ENCODE measurements at places on chromosomes 2 and 18.

DNA sequence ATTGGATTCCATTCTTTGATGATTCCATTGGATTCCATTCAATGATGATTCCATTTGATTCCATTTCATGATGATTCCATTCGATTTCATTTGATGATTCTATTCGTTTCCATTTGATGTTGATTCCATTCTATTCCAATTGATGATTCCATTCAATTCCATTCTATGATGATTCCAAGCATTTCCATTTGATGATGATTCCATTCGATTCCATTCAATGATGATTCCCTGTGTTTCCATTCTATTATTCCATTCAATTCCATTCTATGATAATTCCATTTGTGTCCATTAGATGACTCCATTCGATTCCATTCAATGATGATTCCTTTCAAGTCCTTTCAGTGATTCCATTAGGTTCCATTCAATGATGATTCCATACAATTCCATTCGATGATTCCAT is 1090.5 kb downstream of the RPIA start:
- no peak for DNase-seq

GRCh38 chr18:50320719-50321118 is 33.2 kb upstream of the CXXC1 start:
- no peak for DNase-seq

- no peak for DNase-seq
Measured at GRCh38 chr18:75836516-75836915, 409.0 kb upstream of the SMIM21 start.

GRCh38 chr18:56381196-56381595 is 257.2 kb downstream of the TXNL1 start:
- DNase-seq = no peak

DNA sequence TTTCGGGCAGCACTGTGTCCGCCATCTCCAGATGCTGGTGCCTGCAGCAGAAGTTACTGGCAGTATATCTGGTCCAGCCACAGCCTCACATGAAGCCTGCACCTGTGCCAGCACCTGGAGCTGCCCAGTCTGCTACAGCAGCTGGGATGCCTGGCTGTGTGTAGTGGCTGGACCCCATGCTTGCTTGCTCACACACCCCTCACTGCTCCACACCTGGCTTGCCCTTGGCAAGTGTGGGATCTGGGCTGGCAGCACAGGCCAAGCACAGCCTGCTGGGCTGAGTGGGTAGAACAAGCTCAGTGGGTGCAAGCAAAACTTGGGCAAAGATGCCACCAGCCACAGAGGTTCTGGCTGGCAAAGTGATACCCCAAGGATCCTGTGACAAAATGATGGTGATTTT is 209.4 kb upstream of the RASGRP3 start:
- no peak for DNase-seq

DNA sequence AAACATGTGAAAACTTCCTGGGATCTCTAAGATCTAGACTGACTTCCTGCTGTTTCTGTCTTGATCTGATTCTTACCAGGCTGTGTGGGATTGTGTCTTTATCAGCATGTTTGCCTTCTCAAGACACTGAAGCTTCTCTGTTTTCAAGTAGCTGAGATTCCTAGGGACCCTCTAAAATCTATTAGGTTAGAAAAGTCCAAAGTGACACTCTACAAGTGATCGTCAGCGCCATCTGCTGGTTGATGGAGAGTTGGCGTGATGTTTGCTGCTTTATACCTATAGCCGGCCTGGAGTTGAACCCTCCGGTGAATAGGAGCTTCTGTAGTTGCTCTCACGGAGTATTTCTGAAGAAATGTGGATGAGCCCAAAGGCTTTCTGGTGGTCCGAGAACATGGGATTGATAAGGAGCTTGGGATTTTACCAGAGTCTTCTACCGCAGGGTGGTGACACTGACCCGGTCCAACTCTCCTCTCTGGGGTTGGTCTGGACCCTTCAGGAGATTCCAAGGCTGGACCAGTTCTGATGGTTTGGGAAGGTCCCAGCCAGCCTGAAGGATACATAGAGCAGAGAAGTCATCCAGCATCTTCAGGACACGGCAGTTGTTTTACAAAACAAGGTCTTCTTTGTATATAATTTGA is 96.0 kb upstream of the TTC39C start:
- DNase-seq = peak; percentile 81

DNA sequence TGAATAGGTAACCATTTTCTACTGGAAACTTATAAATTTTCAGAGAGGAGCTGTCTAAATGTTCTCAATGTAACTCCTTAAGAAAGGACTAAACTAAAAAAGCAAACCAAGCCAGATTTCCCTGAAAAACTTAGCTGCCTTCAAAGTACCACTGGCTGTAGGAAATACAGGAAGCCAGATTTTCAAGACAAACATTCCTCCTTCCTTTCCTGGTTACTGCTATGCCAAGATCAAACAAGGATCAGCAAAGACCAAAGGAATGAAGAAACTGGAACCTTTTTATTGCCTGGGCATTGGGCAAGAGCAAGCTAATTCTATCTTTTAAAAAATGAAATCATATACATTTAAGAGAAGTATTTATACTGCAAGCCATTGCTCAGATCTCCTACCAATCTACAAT is 212.7 kb downstream of the DYM start:
- DNase-seq = no peak

- no peak for DNase-seq
Measured at GRCh38 chr2:41337956-41338355, 709.9 kb upstream of the PKDCC start.

GRCh38 chr18:3554091-3554601 is 104.2 kb downstream of the TGIF1 start:
- DNase-seq = no peak

DNA sequence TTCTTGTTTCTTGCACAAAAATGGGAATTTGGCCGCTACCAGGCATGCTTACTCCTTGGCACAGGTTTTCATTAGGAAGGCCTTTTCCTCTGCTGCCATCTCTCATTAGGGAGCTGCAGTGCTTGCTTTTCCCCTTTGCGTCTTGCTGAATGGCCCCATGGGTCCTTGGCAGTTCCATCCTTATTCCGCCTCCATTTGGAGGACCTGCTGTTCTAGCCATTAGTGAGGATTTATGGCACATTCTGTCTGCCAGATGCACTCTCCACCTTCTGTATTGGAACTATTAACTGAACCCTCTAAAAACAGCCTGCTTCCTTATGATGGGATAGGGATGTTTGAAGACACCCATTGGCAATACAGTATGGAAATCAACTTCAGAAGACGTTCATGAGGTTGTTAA is 103.5 kb upstream of the NOSTRIN start:
- no peak for DNase-seq
